Stimulated activated CD8-positive, alpha-beta memory T cell treated with anti-CD3 and anti-CD28 coated beads, Interleukin-4, amount 100 ng/mL, for 1 hour (primary cell): ENCODE measurements at places on chromosomes 16 and 17.

DNA sequence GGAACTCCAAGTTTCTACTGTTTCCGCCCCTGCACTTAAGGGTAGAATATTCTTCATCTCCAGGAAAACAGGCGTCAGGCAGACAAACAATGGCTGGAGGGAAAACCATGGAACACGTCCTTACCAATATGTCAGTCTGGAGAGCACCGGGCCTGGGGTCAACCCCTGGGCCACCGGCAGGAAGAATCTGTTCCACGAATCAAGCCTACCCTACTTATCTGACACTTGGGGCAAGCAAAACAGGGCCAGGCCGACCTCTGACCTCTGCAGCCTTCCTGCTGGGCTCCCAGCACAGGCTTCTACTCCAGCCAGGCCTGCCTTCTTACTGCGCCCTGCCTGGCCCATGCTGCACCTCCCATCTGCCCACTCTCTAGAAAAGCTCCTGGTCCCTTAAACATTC is 10.1 kb downstream of the VAC14 start:
- DNase-seq = no peak

DNA sequence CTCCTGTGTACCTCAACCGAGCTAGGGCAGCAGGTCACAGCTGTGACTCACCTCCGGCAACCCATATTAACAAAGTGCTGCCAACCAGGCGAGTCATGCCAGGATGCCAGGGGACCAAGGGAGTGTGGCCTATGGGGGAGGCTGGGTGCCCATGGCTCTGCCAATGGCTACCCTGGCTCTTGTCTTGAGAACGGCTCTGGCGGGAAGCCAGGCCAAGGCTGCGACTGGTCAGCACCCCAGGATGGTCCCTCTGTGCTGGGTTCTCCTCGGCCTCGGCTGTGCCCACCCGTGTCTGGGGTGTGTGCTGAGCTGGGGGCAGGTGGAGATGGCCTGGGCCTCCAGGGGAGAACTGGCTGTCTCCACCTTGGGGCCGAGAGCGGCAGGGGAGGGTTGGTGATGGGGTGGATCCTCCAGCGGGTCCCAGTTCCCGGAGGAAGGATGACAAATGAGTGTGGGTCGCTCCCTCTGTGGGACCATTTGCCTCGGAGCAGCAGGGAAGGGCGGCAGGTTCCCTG is 75.8 kb downstream of the MRC2 start:
- no peak for DNase-seq

DNA sequence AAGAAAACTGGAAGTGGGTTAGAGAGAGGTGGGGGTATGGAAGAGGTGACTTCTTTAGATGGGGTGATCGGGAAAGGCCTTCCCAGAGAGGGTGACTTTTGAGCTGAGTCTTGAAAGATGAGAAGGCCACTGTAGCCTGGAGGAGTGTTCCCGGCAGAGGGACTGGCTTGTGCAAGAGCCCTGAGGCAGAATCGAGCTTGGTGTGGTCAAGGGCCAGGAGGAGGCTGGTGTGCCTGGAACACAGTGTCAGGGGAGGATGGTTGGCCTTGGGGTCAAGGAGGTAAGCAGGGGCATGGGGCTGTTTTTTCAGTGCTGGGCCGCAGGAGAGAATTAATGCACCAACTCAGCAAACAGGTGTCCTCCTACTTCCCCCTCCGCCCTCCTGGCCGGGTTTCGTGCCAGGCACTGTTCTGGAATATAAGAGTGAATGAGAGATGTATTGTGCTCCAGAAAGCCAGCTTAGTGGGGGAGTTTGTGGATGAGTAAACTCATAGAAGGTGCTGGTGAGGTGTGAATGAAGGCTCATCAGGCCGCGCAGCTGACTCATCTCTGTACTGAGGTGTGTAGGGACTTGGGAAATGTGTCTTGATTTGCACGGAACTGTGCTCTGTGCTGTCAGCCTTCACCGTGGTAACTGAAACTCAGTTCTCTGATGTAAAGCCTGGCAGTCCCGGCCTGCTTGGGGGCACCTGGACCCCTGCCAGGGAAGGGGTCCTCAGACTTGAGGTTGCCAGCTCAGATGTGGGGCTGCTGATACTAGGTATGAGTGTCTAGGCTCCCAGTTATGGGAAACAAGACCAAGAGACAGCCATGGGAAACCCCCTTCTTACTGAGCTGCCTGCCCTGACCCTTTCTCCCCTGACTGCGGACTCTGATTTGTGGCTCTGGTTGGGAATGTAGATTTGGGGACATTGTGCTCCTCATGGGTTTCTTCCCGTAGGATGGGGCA is 15.3 kb downstream of the KSR1 start:
- DNase-seq = peak; percentile 31

- DNase-seq = no peak
Measured at GRCh38 chr16:27378871-27379481, 23.0 kb upstream of the IL21R start.

DNA sequence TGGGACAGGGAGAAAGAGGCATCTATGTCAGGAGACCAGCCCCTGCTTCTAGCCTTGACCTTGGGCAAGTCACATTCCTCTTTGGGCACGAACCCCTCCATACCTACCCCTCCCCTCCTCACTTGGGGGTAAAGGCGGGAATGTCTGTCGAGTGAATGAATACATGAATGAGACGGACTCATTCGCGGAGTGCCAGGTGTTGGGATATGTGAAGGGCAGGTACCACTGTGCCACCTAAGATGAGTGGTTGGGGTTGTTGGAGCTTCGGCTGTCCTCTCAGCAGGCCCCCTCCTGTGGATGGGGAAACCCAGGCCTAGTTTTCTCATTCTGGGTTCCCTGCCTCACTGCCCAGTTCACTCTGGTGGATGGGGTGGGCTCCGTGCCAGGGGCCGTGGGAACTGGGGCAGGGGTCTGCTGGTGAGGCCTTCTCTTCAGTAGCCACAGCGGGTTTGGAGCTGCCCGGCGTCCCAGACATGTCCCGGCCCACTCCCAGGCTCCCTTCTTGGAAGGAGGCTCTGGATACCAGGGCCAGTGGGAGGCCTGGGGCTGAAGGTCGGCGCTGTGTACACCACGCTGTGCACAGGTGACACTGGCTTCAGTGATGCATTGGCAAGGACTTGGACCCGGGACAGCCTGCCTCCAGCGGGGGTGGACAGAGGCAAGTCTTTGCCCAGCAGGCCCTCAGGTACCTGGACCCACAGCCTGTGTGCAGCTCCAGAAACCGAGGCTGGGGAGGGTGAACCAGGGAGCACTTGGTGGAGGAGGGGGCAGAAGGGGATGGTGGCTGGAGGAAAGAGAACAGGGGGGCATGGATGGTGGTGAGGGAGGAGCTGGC is 5.6 kb downstream of the GLIS2 start:
- no peak for DNase-seq

DNA sequence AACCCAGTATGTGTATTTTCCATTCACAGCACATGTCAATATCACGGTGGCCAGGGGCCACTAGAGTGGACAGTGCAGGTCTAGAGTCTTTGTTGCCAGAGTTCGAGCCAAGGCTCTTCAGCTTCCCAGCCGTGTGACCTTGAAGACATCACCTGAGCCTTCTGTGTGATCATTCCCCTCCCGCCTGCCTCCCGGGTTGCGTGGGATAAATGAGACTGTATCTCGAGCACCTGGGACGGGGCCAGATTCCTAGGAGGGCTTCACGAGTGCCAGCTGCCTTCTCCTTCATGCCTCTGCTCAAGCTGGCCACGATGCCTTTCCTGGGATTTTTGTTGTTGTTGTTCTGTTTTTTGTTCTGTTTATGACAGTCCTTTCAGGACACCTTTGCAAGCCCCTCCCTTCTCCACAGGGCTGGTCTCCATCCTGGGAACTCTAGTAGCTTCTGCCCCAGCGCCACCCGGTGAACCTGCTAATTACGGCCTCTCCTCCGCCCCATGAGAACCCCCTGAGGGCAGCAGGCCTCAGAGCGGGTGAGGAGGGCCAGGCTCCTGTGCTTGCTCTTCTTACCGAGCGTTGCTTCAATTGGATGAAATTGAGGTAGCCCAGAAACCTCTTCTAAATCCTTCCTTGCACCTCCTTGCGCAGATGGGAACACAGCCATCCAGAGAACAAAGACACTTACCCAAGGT is 3.9 kb downstream of the SPNS2 start:
- no peak for DNase-seq

- DNase-seq = no peak
Measured at GRCh38 chr17:33269337-33270060, 23.6 kb downstream of the ASIC2 start.

- DNase-seq = no peak
Measured at GRCh38 chr17:66678827-66679226, 156.1 kb upstream of the CACNG5 start.

DNA sequence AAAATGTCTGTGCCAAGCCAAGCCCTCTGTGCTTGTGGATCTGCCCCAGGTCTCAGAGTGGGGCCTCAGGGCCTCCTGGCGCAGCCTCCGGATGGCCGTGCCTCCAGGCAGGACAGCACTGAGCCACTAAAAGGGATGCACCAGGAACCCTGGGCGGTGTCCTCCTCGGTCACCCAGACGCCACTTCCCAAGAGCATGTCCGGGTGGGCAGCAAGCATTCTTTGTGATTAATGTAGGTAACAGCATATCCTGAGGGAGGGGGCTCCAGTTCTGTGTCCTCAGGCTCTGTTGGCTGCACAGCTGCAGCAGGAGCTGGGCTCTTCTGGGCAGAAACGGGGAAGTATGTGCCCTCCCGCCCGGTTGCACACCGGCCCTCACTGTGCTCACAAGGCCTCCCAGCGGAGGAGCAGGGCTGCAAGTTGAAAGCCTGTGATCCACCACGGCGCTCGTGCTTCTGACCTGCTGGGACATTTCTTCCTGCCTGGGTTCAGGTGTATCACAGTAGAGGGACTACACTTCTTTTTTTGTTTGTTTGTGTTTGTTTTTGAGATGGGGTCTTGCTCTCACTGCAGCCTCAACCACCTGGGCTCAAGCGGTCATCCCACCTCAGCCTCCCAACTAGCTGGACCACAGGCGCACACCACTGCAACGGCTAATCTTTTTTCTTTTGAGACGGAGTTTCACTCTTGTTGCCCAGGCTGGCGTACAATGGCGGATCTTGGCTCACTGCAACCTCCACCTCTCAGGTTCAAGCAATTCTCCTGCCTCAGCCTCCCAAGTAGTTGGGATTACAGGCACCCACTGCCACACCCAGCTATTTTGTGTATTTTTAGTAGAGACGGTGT is 37.9 kb upstream of the CHMP6 start:
- DNase-seq = no peak

- no peak for DNase-seq
Measured at GRCh38 chr17:9363440-9364350, 211.9 kb downstream of the STX8 start.

DNA sequence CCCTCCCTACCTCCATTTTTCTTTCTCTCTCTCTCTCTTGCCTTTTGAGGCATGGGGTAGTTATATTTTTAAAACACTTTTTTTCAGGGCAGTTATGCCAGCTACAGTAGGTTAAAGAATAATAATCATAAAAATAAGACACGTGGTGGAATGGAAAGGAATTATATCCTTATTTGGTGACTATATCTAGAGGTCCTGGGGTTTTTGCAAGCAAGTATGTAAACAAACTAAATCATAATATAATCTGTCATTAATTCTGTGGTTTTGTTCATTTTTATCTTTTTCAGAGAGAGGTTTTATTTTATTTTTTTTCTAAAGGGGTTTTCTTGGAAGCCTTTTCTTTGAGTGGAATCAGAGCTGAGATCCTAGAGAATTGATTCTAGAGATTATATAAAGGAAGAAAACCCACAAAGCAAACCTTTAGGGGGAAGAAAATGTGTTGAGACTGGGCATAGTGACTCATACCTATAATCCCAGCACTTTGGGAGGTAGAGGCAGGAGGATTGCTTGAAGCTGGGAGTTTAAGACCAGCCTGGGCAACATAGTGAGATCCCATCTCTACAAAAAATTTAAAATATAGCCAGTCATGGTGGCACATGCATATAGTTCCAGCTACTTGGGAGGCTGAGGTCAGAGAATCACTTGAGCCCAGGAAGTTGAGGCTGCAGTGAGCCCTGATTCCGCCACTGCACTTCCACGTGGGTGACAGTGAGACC is 53.2 kb downstream of the NQO1 start:
- no peak for DNase-seq

- no peak for DNase-seq
Measured at GRCh38 chr16:48536614-48537200, 73.3 kb downstream of the N4BP1 start.

DNA sequence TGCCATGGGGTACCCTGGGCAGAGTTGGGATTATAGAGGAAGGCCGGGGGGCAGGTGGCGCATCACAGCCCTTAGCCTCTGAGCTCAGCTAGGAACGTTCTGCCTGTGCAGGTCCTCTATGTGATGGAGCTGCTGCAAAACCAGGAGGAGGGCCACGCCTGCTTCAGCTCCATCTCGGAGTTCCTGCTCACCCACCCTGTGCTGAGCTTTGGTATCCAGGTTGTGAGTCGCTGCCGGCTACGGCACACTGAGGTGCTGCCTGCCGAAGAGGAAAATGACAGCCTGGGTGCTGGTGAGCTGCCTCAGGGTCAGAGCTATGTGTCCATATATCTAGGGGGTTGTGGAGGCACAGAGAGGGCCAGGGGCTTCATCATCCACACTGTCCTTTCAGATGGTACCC is 5.8 kb upstream of the NRN1L start:
- no peak for DNase-seq

GRCh38 chr16:89607937-89608740 is 5.3 kb upstream of the DPEP1 start:
- DNase-seq = no peak

DNA sequence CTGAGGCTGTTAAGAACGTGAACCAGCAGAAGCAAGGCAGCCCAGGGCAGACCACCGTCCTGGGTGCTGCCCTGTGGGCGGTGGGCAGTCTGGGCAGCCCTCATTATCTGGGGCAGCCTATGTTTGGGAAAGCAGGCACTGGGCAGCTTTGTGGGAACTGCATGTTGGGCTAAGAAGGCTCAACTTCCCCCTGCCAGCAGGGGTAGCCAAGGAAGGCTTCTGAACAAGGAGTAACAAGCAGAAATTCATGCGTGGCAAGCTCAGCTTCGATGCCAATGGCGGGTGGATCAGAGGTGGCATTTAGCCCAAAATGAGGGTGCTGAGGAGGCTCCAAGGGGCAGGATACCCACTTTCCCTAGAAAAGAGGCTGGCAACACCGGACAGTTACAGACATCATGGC is 42.7 kb upstream of the METRNL start:
- no peak for DNase-seq

DNA sequence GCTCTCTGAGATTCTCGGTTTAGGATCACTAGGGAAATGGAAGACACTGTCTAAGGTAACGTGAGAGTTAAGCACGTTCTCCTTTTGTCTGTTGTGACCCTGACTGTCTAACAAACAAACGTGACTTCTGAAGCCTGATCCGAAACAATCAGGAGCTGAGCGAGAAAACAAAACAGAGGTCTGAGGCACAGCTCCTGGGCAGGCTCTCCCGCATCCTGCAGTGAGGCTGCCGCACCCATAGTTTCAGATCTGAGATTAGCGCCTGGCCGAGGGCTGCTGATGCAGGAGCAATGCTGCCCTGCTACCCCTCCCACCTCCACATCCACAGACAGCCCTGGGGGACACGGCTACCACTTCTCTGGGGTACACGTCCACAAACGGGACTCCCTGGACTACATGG is 46.7 kb downstream of the RNF157 start:
- no peak for DNase-seq

- no peak for DNase-seq
Measured at GRCh38 chr17:614653-615546, 99.7 kb downstream of the VPS53 start.
